Nasal cavity respiratory epithelium epithelial cell of viscerocranial mucosa (primary cell): ENCODE measurements at places on chromosomes 4 and X. TPM values are rescaled to one million over a fixed set of nuclear protein-coding genes. Genes with fewer than 3 reads are reported as not detected.

Gene ZNF732
- total RNA-seq: 0.68 and 1.8 TPM in 2 replicates

Gene ARHGAP6
- 0.28 TPM in 1 of 2 replicates, not detected in the other for total RNA-seq

Gene CT45A2
- not detected in 2 replicates for total RNA-seq

Gene MAGEB6B
- not detected in 2 replicates for total RNA-seq

Gene SLC10A7
- 9.9 and 11.4 TPM in 2 replicates for total RNA-seq

Gene PF4V1
- not detected in 2 replicates for total RNA-seq

Gene CTAG2
- total RNA-seq: not detected in 2 replicates

Gene GABRG1
- not detected in 2 replicates for total RNA-seq

Gene CAPN6
- under 0.01 TPM in 1 of 2 replicates, not detected in the other for total RNA-seq

Gene NUP62CL
- 3.4 and 4.1 TPM in 2 replicates for total RNA-seq

Gene SLC9B1
- 0.14 and 1.4 TPM in 2 replicates for total RNA-seq

Gene XAGE1A
- total RNA-seq: not detected in 2 replicates

Gene KLHL13
- total RNA-seq: 1.7 and 4.0 TPM in 2 replicates

Gene ZDHHC15
- total RNA-seq: not detected in 2 replicates

Gene EDA2R
- 5.1 and 5.5 TPM in 2 replicates for total RNA-seq

Gene MAGEA11
- not detected in 2 replicates for total RNA-seq
